C1 segment of cervical spinal cord (tissue), 14 donors: ENCODE measurements at places on chromosomes 2 and 18.

DNA sequence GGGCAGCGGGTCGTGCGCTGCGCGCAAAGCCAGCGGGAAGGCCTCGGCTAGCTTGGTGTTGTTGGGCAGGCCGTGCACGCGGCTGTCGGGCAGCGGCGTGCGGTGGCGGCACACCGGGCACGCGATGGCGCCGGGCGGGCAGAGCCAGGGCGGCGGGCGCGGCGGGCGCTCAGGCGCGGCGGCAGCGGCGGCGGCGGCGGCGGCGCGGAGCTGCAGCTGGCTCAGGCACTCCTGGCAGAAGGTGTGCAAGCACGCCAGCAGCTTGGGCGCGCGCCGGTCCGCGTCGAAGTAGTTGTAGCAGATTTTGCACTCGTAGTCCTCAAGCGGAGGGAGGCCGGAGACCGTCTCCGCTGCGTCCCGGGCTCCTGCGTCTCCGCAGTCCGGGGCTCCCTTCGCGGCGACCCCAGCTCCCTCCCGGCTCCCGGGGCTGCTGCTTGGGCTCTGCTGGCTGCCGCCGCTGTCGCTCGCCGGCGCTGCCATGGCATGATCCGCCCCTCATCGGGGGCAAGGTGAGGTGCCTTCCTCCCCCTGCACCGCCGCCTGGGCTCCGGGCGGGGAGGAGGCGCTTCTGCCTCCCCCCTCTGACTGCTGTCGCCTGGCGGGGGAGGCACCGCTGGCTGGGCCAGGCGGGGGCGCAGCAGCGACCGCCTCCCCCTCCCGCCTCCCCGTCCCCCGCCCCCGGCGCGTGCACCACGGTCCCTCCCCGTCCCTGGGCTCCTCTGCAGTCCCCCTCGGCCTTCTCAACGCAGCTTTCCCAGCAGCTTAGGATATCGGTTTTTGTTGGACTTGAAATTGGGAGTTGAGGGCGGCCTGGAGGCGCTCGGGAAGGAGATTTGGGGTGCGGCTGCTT lies 21.0 kb upstream of the PAX3 start:
- DNase-seq = no peak

- no peak for DNase-seq
Observed at GRCh38 chr2:165268754-165269153, 29.5 kb downstream of the SCN2A start.

GRCh38 chr18:72181241-72181764 lies 362.8 kb downstream of the CBLN2 start:
- DNase-seq = no peak

DNA sequence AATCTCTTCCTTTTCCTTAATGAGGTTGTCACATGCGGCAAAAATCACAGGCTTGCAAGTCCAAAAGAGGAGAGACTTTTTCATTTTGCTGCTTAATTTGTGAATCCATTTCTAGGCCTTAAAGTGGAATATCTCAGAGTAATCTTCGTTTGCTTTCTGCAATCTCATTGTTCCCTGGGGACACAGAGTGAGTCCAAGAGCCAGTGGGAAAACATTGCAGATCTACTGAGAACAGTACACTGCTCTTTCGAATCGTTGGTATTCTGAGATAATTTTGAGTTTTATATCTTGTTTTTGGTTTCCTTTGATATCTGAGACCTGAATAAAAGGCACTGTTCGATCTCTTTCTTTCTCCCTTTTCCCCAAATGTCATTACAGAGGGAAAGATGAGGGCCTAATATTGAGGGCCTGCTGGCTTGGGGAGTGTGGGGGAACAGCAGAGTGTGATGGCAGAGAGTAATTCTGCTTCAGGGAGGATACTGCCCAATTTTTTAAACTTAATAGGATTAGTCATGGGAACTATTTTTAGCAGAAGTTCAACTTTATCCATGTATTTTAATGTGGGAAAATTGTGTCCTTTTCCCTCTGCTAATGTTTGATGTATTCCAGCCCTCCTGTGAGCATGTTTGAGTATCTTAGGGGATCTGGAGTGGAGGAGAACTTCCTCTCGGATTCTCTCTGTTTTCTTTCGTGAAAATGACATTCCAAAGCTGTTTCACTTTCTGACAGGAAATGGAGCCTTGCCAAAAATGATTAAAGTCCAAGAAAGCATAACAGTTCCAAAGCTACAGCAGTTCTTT lies 418.2 kb upstream of the ZEB2 start:
- no peak for DNase-seq

DNA sequence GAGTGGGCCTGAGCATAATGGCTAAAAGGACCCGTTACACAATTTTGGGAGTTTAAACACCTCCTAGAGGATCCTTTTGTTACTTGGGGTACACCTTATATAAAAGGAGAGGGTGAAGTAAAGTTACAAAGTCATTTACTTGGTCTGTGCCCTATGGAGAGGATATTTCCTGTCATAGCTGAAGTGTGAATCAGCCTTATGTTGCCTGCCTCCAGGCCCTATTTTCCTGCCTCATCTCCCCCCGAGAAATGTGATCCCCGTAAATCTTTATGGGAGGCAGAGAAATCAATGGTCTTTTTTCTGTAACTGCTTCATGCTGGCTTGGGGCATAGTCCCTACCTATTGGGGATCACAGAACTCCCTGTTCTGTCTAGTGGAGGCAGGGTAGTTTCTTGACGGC lies 906.6 kb downstream of the DSC3 start:
- DNase-seq = no peak

- DNase-seq = no peak
Observed at GRCh38 chr2:14806613-14807012, 174.1 kb downstream of the LRATD1 start.

DNA sequence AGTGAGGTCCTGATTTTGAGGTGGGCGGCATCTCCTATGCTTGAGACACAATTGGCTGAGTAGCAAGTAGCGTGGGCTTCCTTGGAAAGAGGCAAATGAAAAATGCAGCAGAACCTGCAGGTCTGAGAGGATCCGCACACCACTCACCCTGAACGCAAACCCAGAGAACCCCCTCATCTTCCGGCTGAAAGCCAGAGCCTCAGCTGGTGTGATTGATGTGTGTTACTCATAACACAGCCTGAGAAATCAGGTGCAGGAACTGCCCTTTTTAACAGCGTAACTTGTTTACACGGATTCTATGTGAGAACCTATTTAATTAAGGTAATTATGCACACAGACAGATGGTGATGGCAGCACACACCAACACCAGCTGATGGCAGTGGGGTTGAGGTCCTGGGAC lies 123.4 kb downstream of the MRO start:
- no peak for DNase-seq

- DNase-seq = no peak
Observed at GRCh38 chr2:72036173-72036545, 111.5 kb downstream of the CYP26B1 start.
